ENCODE measurements at places on chromosomes 5 and 9.

GRCh38 chr9:36204906-36205547, 14.3 kb downstream of the CLTA start:
- no peak for DNase-seq

DNA sequence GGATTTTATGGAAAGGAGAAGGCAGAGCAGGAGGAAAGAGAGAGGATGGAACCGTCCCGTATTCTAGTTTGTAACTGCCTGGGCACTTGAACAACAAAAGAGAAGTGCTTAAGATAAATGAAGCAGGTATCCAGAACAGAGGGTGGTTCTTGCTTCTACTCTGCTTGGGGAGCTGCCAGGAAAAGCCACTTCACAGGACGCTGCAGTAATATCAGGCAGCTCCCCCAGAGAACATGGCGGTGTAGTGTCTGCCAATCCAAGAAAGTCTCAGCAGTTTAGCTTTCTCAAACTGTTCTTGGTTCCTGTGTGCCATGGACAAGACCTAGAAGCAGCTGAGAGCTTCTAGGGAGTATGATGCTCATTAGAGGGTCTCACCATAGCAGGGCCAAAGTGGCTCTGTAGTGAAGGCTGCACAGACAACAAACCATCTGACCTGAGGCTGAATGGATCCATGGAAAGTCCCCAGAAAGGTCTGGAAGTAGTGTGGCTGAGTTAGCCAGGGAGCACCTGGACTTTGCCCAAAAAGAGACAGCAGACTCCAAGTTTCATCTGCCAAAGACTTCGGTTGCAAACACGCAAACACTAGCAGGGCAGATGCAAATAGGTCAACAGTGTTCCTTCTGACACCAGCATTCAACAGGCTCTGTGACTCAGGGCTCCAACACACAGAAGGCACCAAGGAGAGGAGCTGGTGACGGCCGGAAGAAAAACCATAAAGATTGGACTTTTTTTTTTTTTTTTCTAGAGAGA, 72.2 kb upstream of the TNFSF8 start:
- DNase-seq: no peak

GRCh38 chr5:42989190-42989589, 50.9 kb downstream of the ANXA2R start:
- no peak for DNase-seq

- no peak for DNase-seq
Measured at GRCh38 chr9:22279636-22280035, 167.0 kb upstream of the DMRTA1 start.

DNA sequence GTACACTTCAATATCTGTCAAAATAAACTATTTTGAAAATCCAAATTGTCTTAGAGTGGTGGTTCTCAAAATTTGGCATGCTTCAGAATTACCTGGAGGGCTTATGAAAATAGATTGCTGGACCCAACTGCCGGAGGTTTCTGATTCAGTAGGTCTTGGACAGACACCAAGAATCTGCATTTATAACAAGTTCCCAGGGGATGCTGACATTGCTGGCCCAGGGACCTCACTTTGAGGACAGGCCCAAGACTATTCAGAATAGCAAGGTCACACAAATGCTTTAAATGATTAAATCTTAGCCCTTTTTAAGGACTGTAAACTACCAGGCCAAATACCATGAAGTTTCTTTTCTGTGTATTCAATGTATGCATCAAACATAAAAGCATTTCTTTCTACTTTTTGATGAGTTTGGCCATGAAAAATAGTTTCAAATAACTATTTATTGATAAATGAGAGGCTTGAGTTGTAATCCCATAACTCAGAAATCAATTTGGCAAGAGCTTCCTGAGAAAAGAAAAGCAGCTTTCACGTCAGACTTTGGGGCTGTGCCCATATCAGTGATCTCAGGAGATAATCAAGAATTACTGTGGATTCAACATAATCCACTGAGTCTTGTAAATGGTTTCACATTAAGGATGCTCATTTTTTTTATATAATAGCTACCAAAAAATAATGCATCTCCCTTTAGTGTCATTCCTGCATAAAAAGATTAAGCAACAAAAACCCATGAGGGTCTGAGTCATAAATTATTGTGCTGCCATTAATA, 191.4 kb downstream of the FRMD3 start:
- DNase-seq: no peak
